Stimulated activated CD4-positive, alpha-beta T cell treated with anti-CD3 and anti-CD28 coated beads, Interleukin-2, amount 100 ng/mL, for 24 hours (primary cell): ENCODE measurements at places on chromosomes 6 and 20.

- no peak for DNase-seq
These were observed 180.8 kb downstream of the UST start for GRCh38 chr6:148927586-148927985.

DNA sequence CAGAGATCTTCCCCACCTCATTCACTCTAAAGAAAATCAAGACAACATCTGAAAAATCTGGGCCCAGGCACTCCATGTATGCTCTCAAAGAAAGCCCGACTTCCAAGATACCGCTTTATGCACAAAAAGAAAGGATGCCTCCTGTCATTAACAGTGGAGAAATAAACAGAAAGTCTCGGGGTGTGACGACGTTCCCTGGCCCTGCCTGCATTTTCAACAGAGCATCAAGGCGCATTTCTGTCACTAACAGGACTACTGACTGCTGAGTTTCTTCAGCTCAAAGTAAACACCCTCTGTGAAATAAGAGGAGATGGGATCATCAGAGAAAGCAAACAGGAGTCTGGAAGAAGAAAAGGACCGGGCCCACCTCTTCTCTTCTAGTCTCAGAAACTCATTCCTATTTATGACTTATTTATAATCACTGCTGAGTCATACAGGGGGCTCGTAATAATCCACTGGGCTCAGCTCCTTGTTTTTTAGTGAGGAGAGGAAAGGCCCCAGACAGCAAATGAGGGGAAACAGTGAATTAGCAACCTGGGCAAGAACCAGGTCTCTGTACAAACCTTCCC is 99.7 kb downstream of the ZMYND8 start:
- no peak for DNase-seq

GRCh38 chr6:26156850-26157250 is 69.6 kb downstream of the HFE start:
- DNase-seq = peak; percentile 73

DNA sequence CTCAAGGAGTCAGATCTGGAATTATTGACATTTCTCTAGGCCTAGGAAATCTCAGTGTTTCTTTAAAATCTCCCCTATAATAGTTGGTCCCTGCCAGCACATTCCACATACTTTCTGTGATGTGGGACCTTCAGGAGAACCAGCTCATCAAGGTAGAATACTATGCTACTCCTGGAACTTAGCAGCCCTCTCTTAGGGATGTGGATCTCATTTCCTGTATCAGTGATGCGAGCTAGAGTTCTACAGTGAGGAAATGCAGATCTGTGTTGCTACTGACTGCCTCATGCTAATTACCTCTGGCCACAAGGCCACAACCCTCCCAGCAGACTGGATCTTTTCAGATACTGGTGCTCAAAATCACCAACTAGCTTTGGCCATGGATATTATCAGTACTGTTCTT is 193.8 kb downstream of the CLVS2 start:
- DNase-seq = no peak

GRCh38 chr6:89356642-89357170 is 4.2 kb upstream of the UBE2J1 start:
- DNase-seq = no peak

DNA sequence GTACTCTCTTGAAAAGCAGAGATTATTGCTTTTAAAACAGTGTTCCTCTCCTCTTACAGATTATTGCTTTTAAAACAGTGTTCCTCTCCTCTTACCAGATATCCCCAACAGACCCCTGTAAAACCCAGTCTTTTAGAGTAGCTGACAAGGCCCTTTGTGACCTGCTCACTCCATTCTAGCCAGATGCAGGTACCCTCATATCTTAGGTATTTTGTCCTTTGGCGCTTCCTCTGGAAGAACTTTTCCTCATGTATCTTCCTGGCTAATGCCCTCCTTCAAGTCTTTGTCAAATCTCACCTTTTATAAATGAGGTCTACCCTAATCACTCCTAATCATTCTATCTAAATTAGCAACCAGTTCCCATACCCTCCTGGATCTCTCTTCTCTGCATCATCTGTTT is 536.0 kb downstream of the BTBD3 start:
- DNase-seq = no peak

- DNase-seq = no peak
These were observed 12.2 kb upstream of the SEC63 start for GRCh38 chr6:107970255-107970654.

GRCh38 chr20:61320691-61321425 is 68.8 kb downstream of the CDH4 start:
- no peak for DNase-seq

DNA sequence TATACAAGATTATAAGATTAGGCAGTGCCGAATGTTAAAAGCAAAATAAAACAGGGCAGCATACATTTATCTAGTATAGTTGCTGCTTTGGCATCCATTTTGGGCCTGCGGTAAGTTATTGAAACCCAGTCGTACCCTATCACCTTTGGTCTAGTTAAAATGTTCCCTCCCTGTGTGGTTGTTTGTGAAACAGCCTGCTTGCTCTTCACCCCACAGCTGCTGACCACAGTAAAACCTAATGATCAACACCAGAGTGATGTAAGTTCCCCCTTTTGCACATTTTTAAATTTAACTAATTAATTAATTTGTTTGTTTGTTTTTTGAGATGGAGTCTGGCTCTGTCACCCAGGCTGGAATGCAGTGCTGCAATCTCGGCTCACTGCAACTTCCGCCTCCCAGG is 50.3 kb upstream of the TXNDC5 start:
- DNase-seq = no peak

GRCh38 chr6:33613146-33613794 is 7.9 kb upstream of the ITPR3 start:
- no peak for DNase-seq

DNA sequence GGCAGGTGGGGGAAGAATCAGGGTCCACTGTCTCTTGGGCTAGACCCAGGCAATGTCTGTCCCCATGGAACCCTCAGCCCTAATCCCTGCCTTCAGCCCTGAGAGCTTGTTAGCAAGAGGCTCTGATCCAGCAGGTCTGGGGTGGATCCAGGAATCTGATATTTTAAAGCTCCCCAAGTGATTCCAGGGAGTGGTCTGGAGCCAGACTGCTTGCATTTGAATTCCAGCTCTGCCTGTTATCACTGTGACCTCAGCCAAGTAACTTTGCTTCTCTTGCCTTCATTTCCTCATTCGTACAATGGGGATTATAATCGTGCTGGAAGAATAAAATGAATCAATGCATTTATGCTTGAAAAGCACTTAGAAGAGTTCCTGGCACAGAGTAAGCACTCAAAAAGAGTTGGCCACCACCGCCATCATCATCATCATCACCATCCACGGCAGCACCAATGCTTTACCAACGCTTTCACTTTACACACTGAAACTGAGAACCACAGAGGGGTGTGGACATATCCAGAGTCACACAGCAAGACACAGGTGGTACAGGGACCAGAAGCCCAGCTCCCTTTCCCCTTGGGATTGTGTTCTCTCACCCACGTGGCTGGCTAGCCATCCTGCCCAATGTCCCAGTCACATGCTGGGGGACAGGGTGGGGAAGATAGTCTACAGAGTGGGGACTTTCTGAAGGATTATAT is 75.7 kb upstream of the RALY start:
- DNase-seq = no peak

- DNase-seq = peak; percentile 72
These were observed 425.2 kb downstream of the CD83 start for GRCh38 chr6:14542670-14543366.

DNA sequence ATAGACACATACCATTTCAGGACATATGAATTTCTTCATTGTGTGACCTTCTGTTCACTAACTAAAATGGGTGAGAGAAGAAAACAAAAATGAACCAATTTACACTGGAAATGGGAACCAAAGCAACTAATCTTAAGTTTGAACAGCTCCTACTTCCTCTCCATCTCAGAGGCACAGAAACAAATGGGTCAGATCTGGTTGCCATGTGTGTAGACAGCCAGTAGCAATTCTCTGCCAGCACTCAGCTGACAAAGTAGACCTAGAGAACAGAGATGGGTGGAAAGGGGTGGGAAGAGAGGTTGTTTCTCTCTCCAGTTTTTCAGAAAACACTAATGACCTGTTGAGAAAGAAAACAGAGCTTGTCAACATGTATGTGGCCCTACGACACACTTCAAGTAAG is 14.3 kb upstream of the POPDC3 start:
- DNase-seq = no peak

GRCh38 chr6:156351346-156351966 is 425.7 kb upstream of the ARID1B start:
- no peak for DNase-seq

DNA sequence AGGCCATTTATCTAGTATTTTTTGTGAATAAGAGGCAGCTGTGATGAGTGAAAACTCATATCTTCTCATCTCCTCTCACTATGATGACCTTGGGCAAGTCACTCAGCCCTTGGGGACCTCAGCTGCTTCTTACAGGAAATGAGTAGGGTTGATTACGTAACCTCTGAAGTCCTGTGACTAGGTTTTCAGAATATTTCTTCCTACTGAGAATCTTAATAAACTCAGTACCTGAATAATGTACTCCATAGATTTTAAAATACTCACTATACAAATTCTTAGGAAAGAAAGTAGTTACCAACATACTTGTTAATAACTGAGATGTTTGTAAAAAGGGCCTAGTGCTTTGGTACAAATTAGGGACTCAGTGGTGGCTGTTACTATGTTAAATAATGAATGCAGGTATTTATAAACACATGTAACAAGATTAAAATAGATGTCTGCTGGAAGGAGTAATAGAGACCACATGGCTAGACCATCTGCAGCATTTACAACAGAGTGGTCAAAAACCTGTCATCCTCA is 60.9 kb downstream of the RPRD1B start:
- DNase-seq = no peak

- no peak for DNase-seq
These were observed 44.2 kb downstream of the NOX3 start for GRCh38 chr6:155411154-155412052.

- no peak for DNase-seq
These were observed 157.0 kb downstream of the SCML4 start for GRCh38 chr6:107666981-107667601.

- DNase-seq = no peak
These were observed 134.4 kb downstream of the ARHGAP18 start for GRCh38 chr6:129575378-129576118.

GRCh38 chr20:45487231-45487635 is 17.7 kb downstream of the WFDC2 start:
- no peak for DNase-seq

DNA sequence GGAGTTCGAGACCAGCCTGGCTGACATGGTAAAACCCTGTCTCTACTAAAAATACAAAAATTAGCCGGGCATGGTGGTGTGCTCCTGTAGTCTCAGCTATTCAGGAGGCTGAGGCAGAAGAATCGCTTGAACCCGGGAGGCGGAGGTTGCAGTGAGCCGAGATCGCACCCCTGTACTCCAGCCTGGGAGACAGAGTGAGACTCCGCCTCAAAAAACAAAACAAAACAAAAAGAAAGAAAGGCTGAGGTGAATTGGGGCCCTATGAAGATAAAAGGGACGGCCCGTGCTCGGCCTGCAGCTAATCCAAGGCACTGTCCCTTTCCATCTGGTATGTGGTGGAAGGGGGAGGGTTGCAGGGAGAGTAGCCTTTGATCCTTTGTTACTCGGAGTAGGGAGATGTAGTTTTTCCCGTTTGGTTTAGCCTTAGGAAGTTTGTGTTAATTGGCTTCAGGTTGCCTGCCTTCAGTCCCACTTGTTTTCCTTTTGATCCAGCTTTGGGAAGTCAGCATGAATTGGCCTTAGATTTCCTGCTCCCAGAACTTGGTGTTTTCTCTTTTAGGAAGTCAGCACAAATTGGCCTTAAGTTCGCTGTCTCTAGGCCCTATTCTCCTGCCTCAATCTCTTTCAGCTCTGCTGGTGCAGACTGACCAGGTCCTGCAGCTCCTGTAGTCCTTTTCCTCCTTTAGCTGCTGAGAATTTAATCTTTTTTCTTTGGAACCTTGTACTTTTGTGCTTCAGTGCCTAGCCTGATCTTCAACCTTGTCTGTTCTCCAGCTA is 36.1 kb upstream of the PAQR8 start:
- no peak for DNase-seq

DNA sequence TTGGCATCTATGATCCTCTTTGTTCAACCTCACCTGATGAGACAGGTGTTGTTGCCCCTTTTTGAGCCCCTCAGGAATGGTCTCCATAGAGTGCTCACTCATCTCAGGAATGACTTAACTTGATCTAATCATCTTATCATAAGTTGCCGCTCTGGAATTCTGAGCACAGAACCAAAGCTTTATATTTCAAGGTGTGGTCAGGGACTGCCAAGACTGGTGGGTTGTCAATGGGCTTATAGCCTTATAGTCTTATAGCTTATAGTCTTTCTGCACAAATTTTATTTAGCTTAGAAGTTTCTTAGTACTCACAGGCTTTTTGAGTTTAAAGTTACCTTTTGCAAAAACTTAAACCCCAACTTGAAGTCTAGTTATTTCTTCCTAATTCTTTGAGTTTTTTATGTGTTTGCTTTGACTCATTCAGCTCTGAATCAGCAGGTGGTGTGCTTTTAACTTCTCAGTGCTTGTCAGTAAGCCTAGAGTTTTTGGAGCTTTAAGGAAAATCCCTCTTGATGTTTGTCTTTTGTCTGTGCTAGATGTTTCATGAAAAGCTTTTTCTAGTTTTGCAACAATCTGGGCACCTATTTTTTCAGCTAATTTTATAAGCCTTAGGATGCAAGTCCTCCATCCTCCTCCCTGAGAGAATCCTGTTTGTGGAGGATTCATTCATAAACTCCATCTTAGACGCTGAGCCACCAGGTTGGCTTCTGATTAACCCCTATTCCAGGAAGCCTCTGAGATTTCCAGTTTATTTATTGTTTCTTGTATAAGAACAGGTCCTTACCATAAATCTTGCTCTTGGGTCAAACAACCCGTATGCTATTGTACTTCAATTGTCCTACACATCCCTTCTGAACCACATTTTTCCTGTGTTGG is 72.3 kb upstream of the SSTR4 start:
- no peak for DNase-seq

- DNase-seq = no peak
These were observed 11.8 kb downstream of the SMIM28 start for GRCh38 chr6:138389551-138389950.

GRCh38 chr6:42787063-42787472 is 5.2 kb downstream of the BICRAL start:
- no peak for DNase-seq

DNA sequence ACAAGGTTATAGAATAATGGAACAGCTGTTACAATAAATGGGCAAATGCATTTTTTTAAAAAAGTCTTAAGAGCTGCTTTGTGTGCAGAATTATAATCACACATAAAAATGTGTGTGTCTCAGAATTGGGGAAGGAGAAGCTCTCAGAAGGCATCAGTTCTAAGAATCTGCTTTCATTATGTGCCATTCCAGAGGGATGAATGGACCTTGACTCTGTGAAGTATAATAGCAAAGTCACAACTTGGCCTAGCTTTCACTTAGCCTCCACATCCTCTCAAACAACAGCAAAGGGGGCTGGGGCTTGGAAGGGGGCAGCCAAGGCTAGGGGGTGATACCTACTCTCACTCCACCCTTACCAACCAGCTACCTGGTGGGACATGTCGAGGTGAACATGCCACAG is 265.0 kb downstream of the CDC5L start:
- no peak for DNase-seq

GRCh38 chr6:41222513-41222912 is 5.6 kb upstream of the TREML4 start:
- DNase-seq = no peak

- DNase-seq = no peak
These were observed 26.3 kb downstream of the FAM110A start for GRCh38 chr20:859751-860231.

GRCh38 chr20:57856658-57857057 is 146.8 kb upstream of the PMEPA1 start:
- peak; percentile 13 for DNase-seq
